ENCODE measurements at places on chromosomes 2 and 18. TPM values are rescaled to one million over a fixed set of nuclear protein-coding genes. Genes with fewer than 3 reads are reported as not detected.

The SEC11C gene
- 27.4 TPM for total RNA-seq

The DLGAP1 gene
- total RNA-seq: 2.1 TPM

DNA sequence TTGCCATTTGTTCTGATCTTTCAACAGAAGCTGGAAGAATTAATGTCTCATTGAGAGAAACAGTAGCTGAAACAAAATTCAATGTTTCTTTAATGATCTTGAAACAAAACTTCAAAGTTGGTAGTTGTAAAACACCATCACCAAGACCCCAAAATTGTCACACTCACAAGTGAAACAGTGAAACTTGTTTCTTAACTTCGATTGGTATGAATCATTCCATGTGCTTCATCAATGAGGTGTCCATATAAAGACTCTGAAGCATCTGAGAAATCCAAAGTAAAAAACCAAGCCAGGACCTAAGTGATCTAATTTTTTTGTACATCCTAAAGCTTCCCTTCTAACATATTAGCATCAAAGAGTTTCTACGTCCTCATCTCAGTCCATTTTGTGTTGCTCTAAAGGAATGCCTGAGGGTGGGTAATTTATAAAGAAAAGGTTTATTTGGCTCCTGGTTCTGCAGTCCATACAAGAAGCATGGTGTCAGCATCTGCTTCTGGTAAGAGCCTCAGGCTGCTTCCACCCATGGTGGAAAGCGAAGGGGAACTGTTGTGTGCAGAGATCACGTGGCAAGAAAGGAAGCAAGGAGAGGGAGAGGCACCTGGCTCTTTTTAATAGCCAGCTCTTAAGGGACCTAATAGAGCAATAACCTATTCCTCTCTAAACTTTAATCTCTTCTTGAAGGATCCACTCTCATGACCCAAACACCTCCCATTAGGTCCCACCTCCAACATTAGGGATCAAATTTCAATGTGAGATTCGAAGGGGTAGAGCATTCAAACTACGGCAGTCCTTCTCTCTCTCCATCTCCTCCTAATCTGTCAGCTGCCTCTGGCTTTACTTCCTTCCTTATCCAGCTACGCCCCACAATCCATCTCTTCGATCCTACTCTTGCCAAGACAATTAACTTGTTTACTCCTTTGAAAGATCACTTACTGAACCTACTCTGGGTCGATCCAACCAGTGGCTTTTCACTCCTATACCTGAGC lies 20.7 kb upstream of the TLK1 start:
- no peak for DNase-seq

DNA sequence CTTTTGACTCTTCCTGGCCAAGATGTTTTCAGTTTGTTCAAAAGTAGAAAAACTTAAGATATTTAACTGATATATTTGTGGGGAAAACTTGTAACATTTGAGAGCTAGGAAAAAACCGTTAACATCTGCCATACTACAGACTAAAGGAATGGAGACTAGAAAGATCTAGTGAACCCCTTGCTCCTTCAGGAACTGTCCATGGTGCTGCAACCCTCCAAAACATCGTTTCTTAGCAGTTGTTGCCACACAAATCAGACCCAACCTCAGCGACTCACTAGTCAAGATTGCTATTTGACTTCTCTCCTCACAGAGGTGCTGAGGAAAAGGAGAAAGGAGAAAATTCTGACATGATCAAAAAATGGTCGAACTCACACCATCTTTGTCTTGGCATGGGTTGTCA lies 393.8 kb upstream of the LYPD1 start:
- no peak for DNase-seq

- no peak for DNase-seq
Measured at GRCh38 chr2:219519526-219519916, 5.2 kb downstream of the ASIC4 start.

The HOXD11 gene
- not detected for total RNA-seq

GRCh38 chr2:166197446-166197845 lies 69.6 kb upstream of the SCN1A start:
- no peak for DNase-seq

The STAT4 gene
- total RNA-seq: 13.4 TPM

GRCh38 chr2:196954001-196954400 lies 27.5 kb upstream of the PGAP1 start:
- DNase-seq: no peak

The SERPINB4 gene
- total RNA-seq: not detected

GRCh38 chr18:32056613-32057358 lies 34.9 kb upstream of the RNF138 start:
- no peak for DNase-seq

DNA sequence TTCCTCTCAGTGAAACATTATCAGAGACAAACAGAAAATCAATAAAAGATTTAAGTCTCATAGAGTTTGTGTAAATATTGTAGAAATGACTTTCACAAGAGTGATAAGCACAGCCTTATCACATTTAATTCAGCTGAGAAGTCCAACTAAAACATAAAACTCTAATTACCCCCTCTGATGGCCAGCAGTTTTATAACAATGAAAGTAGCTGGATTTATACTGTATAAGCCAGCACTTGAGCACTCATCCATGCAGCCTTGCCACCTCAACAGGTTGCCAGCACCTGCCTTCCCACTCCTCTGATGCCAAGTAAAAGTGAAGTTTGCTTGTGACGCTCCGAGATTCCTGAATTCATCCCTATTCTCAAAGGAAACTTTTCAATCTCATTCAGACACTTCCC lies 103.0 kb upstream of the STK39 start:
- no peak for DNase-seq

The INHA gene
- 1.9 TPM for total RNA-seq

DNA sequence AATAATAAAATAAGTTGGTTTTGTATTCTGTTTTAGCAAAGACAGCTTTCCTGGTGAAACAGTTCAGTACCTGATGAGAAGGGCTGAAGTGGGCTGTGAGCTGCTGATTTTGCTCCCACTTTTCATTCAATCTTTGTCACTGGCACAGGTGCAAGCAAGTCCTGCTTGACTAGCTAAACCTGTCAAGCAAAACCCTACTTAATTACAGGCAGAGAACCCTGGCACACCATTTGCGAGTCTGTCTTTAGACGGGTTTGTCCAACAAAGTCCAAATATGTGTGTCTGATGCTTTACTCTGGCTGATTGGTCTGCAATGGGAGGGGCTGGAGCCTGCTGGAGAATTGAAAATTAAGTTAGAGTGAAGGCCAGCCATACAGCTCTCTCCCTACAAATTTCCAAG lies 267.2 kb downstream of the EPHA4 start:
- DNase-seq: no peak

Measured in heart left ventricle (tissue), 16 donors.